ENCODE measurements at places on chromosomes 12 and 14.
A peak's percentile ranks its signal among the peaks of the same experiment; 100 is the strongest.

DNA sequence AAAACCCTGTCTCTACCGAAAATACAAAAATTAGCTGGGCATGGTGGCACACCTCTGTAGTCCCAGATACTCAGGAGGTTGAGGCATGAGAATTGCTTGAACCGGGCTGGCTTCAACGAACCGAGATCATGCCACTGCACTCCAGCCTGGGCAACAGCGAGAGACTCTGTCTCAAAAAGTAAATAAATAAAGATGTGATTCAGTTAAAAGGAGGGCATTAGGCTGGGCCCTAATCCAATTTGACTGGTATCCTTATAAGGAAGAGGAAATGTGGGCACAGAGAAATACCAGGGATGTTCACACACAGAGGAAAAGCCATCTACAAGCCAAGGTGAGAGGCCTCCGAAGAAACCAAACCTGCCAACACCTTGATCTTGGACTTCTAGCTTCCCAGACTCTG, 10.1 kb upstream of the DCAF4 start:
- DNase-seq: no peak

- DNase-seq: no peak
These were observed 16.5 kb downstream of the PTGES3 start for GRCh38 chr12:56671608-56672007.

- no peak for DNase-seq
These were observed 40.9 kb upstream of the LRIG3 start for GRCh38 chr12:58961166-58961565.

- no peak for DNase-seq
These were observed 11.8 kb downstream of the RNFT2 start for GRCh38 chr12:116749884-116750283.

DNA sequence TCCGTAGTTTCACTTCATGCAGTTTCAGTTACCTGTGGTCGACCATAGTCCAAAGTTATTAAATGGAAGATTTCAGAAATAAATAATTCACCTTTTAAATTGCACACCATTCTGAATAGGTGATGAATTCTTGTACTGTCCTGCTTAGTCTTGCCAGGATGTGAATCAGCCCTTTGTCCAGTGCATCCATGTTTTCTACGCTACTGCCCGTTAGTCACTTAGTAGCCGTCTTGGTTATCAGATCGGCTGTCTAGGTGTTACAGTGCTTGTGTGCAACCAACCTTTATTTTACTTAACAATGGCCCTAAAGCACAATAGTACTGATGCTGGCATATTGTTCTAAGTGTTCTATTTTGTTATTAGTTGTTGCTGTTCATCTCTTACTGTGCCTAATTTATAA, 146.7 kb downstream of the ACSS3 start:
- no peak for DNase-seq

GRCh38 chr14:21155963-21156362, at the start of gene OR5AU1:
Gene OR5AU1 (minus strand): TSS chr14:21156063. CDS start chr14:21155872, 191 bp downstream.
- DNase-seq: no peak

DNA sequence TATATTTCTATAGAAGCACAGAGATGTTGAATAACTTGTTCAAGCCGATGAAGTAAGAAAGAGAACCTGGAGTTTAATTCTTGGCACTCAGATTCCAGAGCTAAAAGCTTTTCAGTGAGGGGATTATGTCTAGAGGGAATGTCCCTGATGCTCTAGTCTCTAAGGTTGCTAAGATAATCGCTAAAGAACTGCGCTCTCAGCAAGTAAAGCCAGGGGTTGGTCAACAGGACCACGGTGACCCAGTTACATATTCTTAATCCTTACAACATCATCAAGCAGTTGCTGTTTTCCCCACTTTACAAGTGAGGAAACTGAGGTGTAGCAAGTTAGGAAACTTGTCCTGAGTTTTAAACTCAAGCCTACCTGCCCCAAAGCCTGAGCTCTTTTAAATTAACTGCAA, 110.8 kb downstream of the DAD1 start:
- DNase-seq: no peak

DNA sequence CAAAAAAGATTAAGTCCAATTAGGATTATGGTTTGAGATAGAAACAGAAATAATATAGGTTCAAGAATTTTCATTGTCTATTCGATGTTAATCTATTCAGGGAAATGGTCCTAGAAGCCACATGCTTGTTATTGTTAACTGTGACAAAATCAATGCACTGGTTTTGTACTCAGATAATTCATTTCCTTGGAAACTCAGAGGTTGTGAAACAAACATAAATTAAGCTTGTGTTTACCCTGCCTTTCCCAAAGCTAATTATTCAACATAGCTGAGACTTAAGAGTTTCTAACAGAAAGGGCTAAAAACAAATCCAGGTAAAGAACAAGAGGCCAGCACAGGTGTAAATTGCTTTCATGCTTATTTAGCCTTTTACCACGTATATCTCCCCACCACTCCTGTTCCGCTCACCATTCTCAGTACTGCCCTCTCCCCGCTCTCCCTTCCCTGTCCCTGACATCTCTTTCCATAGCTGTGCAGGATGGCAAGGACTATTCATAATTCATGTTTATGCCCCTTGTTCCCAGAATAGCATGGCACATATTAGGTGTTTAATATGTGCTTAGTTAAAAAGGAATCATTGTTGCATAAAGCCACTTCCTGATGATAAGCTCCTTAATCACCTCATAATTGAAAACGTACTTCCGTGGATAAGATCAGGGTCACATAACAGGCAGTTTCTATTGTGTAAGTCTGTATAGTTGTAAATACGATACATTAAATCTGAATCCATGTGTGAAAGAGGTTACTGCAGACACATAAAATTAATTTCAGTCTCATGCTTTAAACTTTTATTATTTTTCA, 131.8 kb upstream of the USP15 start:
- no peak for DNase-seq

GRCh38 chr14:99554757-99555531, 49.1 kb downstream of the CCDC85C start:
- DNase-seq: no peak

GRCh38 chr12:52401926-52402325, 4.2 kb downstream of the KRT82 start:
- no peak for DNase-seq

DNA sequence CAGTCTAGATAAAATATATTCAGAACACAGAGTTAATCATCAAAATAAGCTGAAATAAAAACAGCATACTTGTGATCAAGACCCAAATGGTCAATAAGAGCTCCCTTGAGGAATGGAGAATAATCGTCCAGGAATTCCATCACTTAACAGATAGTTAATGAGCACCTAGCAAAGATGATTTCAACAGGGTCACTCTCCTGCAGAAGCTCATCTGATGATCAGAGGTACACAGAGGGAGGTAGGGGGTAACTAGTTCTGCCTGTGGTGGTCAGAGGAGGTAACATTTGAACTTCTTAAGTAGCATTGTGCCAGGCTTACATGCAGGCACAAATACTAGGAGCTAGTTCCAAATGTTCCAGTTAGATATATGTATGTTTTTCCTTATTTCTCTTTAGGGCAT, 9.5 kb downstream of the MED13L start:
- DNase-seq: no peak

DNA sequence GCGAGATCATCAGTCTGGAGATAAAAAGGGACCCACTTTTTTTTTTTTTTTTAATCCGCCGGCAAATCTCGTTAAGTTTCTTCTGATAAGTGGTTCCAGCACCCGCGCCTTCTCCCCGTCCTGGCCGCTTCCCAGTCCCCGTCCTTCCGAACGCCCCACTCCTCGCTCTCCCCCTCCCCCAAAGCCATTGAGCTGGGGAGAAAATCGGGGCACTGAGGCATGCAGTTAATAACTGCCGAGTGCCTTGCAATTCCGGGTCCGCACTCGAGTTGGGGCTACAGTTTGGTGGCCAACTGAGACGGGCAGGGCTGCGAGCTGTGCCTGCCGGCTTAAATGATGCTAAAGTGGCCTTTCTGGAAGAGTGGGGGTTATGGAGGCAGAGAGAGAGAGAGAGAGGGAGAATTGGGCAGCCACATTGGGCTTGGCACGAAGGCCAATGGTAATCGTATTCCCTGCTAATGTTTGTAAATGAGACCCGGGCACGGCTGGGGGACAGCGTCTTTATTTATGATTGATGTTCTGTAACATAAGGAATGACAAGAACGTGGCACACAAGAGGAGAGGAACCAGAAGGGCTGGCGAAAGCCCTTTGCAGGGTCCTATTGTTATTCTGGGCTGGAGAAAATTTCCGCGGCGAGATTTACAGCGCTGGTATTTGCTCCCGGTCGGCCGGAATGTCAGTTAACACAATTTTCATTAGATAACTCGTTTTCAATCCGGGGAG, 115.4 kb upstream of the MYL2 start:
- DNase-seq: no peak

- no peak for DNase-seq
These were observed 178.5 kb upstream of the OR4E1 start for GRCh38 chr14:21852061-21852664.

GRCh38 chr14:89139404-89140247, 277.4 kb downstream of the FOXN3 start:
- DNase-seq: no peak

DNA sequence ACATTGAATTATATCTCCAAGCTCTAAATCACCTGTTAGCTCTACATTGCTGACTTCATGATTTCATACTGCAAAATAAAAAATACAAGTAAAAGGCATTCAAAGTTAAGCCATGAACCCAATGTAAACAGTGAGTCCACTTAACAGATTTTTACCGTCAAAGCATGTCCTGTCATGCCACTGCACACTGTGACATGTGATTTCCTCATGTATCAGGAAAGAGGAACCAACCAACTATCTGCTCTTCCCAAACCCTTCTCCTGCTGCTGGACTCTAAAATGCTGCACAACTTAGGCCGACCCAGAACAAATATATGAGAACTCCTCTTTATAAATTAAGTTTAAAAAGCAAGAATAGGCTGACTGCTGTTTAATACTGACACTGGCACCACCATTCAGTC, 37.5 kb downstream of the TM7SF3 start:
- no peak for DNase-seq

- no peak for DNase-seq
These were observed 15.0 kb downstream of the OTX2 start for GRCh38 chr14:56795284-56795622.

GRCh38 chr12:107622001-107622400, 63.6 kb upstream of the PWP1 start:
- no peak for DNase-seq

DNA sequence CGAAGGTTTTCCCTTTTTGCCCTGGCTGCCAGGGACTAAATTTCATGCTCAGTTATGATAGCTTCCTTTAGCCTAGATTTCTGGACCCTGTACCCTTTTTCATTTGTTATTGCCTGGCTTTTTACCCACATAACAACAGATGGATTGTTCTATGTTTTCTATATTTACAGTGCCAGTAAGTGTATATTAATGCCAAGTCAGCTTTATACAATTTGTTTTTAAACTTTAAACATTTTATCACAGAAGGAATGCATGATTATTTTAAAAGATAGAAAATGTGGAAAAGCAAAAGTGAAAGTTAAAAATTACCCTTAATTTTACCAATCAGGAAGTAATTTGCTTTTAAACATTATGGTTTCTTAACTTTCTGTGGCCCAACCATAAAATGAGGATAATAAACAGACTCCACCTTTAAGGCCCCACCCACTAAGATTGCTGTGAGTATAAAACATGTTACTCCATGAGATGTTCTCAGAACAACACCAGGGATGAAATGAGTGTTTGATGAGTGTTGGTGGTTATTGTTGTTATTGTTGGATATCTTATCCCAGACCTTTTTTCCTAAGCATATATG, 496.8 kb downstream of the EGLN3 start:
- DNase-seq: no peak

- DNase-seq: peak; percentile 37
These were observed 128.0 kb downstream of the STXBP6 start for GRCh38 chr14:24921903-24922302.

DNA sequence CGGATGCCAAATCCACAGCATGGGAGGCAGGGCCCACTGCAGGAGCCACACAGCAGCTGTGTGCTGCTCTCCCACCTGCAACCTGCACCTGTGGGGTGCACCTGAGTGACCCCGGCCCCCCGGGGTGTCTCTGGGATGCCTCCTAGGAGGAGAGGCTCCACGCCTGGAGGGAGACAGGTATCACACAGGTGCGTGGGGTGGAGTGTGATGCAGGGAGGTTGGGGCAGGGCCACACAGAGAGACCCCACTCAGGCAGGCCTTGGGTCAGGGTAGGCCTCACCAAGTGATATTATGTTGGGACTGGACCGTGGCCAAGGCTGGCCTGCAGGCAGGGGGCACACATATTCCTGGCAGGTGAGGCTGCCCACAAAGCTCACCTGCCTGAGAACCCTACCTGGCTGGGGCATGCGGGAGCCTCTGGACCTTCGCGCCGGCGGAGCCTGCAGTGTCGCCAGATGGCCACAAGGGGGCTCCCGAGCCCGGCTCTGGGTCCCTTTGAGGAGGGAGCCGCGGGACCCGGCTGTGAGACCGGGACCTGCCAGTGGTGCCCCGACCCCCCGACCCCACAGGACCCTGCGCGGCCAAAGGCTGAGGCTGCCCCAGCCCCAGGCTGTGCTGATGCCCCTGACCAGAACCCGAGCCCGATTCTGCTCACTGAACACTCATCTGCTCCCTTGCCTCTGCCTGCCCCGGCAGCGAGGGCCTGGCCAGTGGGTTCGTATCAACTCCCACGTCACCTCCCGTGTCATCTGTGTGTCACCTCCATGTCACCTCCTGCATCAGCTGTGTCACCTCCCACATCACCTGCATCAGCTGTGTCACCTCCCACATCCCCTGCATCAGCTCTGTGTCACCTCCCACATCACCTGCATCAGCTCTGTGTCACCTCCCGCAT, 11.4 kb downstream of the TMEM121 start:
- no peak for DNase-seq

- no peak for DNase-seq
These were observed 87.8 kb downstream of the ZFP36L1 start for GRCh38 chr14:68704736-68705720.

- DNase-seq: no peak
These were observed 3.0 kb downstream of the NUAK1 start for GRCh38 chr12:106135781-106136180.

DNA sequence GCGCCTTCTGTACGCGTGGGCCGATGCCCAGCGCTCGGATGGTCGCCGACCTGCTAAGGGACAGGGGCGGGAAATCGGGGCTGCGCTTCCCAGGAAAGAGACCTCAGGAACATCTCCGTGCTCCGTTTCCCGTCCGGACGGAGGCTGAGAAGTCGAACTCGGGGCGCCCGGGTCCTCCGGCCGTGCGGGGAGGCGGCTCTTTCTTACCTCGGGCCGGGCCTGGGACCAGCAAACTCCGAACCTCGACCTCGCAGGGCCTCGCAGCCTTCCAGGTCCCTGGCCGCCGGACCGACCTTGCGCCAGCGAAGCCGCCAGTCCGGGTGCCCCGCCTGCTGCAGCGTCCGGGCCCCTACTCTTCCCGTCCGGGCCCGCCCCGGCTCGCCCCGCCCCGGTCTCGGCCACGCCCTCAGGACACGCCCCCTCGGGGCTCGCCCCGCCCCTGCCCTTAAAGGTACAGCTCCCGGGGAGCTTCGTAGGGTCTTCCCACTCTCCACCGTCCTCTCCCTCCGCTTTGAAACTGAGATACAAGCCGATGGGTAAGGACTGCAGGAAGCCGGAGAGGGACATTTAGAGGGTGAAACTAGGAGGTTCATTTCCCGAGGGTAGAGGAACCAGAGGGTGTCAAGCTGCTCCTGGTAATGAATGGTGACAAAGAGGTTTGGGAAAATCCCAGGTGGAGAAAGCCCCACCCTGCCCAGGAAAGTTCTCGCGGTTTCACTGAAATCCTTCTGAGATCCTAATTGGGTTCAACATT, at the start of gene SLC8B1:
TSS of gene SLC8B1 (minus strand) at position 324 of the 754 bp plus-strand sequence. CDS start 2,231 bp downstream, outside the sequence.
- no peak for DNase-seq
